ENCODE measurements at places on chromosomes 7 and 10.

DNA sequence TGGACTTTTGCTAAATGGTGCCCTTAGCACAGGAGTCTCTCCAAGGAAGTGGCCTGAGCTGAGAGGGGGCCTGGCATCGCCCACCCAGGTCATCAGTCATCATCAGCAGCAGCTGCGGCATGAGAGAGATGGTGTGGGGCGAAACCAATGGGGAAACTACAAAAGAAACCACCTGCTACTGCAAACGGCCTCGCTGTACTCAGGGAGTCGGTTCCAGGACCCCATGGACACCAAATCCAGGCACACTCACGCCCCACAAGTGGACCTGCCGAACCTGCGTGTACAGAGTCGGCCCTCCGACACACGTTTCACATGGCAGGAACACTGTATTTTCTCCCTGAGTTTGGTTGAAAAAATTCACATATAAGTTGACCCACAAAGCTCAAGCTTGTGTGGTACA is 37.8 kb downstream of the DIP2C start:
- no peak for DNase-seq

GRCh38 chr7:43163885-43164284 is 51.4 kb downstream of the HECW1 start:
- DNase-seq = no peak

GRCh38 chr7:106089647-106090046 is 22.5 kb downstream of the SYPL1 start:
- no peak for DNase-seq

DNA sequence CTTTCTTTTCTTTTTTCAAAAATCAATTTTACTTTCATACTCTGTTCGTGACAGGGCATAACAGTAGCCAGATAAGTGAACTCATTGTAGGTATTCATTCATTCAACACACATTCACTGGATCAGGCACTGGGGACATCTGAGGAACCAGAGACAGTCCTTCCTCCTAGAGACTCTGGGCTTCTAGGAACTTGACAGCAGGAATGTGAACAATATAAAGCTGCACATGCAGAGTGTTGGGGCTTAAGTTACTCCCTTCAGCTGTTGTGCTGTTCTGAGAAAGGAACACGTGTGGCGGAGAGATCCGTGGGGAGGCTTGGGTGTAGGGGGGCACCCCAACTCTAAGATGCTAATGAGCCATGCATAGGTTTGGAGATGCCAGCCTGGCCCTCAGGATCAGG is 120.4 kb downstream of the PKD1L1 start:
- peak; percentile 44 for DNase-seq

DNA sequence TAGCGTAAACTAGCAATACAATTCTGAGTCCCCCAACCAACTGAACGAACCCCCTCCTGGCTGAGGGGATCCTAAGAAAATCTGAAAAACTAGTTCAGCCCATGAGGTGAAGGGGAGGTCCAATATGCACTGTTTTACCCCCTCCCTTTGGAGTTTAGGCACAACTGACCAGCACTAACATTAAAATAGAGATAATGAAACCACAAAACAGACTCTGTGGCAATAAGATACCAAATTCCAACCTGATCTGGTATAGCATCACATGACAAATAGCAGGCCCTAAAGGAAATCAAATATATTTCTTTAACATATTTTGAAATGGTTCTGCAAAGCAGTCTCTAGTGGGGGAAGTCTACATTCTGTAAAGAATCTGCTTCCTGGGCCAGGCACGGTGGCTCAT is 522.5 kb downstream of the TYW1 start:
- DNase-seq = no peak

GRCh38 chr10:63204667-63205391 is 71.7 kb downstream of the NRBF2 start:
- no peak for DNase-seq

DNA sequence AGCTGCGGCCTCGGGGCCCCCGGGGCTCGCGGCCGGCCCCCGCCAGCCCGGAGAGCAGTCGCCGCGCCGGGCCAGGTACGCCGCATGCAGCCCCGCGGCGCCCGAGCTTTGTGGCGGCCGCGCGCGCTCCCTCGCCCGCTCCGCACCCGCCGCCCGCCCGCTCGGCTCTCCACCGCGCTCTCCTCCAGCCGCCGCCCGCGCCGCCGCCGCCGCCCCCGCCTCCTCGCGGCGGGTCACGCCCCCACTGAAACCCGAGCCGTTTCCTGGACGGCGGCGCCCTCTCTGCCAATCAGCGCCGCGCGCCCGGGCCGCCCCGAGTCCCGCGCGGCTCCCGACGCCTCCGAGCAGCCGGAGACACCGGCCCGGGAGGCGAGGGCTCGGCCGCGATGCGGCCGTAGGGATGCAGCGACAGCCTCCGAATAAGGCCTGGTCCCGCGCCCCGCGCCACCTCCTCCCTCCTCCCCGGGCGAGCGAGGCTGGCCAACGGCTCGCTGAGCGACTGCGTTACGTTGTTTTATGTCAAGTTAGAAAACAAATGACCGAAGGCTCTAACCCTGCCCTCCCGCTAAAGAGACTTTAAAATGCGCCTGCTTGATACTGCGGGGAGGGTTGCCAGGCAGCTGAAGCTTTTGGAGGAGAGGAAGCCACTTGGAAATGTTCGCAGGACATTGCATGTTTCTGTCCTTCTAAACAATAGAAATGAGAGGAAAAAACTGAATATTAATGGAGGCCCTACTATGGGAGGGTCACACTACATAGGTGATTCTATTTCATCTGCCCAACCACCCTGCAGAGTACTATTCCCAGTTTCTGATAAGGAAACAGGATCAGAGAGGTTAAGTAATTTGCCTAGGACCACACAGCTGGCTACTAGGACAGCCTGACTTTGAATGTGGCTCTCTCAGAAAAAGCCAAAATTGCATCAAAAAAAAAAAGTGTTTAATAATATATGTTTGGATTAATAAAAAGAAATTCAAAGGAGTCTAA is at the start of gene FGFR2:
Gene FGFR2 (minus strand): TSS at position 182 of the 987 bp plus-strand sequence. CDS start 4,627 bp downstream, outside the sequence.
- DNase-seq = peak; percentile 86

DNA sequence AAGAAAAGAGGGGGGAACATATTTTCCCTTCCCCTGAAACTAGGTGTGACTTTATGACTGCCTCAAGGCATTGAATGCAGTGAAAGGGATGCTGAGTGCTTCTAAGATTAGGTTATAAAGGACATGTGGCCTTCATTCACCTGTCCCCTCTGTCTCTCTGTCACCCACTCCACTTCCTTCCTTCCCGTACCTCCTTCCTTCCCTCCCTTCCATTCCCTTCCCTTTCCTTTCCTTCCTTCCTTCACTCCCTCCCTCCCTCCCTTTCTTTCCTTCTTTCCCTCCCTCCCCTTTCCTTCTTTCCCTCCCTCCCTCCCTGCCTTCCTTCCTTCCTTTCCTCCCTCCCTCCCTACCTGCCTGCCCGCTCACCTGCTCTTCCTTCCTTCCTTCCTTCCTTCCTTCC is 4.5 kb upstream of the ZKSCAN1 start:
- DNase-seq = no peak

- no peak for DNase-seq
Measured at GRCh38 chr7:48426966-48427555, 255.8 kb downstream of the ABCA13 start.

DNA sequence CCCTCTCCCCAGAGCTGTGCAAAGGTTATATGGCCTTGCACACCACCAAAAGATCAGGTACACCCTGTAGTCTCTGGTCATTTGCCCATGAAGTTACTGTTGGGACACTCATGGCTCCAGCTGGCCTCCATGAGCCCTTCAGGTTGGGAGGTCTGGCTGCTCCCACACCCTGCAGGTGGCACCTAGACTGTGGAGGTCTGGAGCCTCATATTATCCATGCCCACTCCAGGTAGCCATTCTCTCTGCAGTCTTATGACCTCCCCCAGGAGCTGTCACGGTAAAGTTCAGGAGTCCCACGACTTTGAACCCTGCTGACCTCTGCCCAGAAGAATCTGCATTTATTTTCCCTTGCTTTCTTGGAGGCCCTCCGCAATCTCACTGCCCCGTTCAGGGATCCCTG is 39.2 kb upstream of the GAD2 start:
- DNase-seq = no peak

DNA sequence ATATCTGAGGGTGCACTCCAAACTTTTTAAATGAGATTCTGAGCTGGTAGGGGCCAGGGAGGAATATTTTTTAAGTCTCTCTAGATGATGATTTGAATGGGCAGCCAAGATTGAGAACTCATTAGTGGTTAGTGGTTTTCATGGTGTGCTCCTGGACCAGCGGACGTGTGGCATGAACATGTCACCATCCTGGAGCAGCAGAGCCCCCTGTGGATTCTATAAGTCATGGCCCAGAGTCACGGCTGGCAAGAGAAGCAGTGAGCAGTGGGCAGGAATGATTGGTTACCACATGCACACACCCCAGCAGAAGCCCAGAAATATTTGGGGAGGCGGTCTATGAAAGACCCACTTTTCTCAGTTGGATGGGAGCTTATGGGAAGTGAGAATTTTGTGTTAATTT is 21.2 kb upstream of the UCN3 start:
- no peak for DNase-seq

- DNase-seq = no peak
Measured at GRCh38 chr7:13165854-13166253, 478.4 kb downstream of the ARL4A start.

Measured in brain (organoid and tissue), 16 donors.